ENCODE measurements at places on chromosomes 6 and 20.

GRCh38 chr20:1125277-1125676 lies 6.9 kb downstream of the PSMF1 start:
- DNase-seq, result no peak

GRCh38 chr20:63166193-63167020 lies 49.5 kb downstream of the YTHDF1 start:
- DNase-seq, result no peak

- DNase-seq, result no peak
Observed at GRCh38 chr6:154234019-154234772, 122.4 kb downstream of the IPCEF1 start.

DNA sequence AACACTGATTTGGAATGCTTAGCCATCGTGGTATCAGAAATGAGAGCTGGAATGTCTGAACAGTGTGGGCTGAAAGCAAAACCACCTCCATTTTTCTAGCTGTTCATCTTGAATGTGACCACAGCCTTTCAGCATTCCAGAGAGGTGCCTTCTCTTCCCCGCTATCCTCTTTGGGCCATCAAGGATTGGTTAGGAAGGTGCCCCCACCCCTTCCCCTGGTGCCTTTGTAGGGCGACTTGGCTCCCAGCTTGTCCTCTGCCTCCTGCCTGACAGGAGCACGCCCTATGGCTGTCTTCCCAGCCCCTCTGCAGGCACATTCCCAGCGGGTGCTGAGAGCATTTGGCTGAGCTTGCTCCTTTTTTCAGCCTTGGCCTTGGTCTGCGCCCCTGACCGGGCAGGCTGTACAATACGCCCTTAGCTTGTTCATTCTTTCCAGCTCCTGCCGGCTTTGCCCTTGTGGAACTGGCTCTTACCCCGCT lies 97.5 kb downstream of the ARMC2 start:
- no peak for DNase-seq

DNA sequence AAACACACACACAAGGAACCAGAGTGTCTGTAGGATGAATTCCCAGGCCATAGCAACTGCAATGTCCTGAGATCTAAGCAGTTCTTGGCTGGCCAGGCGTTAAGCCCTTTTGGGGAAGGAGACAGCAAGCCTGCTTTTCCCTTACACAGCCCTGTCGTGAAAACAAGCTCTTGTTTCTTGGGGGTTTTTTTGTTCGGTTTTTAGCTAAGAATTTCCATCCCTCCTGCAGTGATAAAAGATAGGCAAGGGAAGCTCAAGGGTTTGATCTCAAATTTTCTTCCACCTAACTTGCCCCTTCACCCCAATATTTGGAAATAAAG lies 1.5 kb downstream of the TNFRSF21 start:
- DNase-seq, result no peak

Measured in GM19239 (cell line).